ENCODE measurements at places on chromosomes 1 and 21.

GRCh38 chr1:41678111-41678878 lies 193.8 kb upstream of the EDN2 start:
- DNase-seq = no peak

- no peak for DNase-seq
These were observed 146.8 kb upstream of the TMPRSS15 start for GRCh38 chr21:18550361-18550760.

GRCh38 chr1:89898695-89899470 lies 78.1 kb downstream of the LRRC8D start:
- no peak for DNase-seq

- DNase-seq = no peak
These were observed 1077.3 kb downstream of the KCNT2 start for GRCh38 chr1:195530961-195531360.

GRCh38 chr1:192418552-192419285 lies 101.9 kb downstream of the RGS21 start:
- no peak for DNase-seq

DNA sequence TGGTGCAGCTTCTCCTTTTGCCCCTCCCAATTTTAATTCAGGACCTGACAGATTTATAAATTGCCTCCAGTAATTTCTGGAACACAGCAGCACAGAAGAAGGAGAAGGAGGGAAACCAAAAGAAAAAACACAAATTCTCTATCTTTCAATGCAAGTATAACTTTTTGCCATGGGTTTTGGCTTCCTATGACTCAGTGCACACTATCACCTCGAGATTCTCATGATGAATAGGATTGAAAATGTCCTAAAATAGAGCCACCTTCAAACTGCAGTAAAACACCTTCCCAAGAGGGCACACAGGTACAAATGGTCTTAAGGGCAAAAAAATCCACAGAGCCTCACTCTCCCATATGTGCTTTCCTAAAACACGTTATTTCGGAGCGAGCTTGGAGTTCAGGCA lies 113.6 kb downstream of the HLCS start:
- no peak for DNase-seq

- DNase-seq = no peak
These were observed 32.4 kb downstream of the MAPKAPK2 start for GRCh38 chr1:206716870-206717673.

GRCh38 chr1:191508239-191508638 lies 650.0 kb upstream of the RGS18 start:
- DNase-seq = no peak

- no peak for DNase-seq
These were observed 58.6 kb downstream of the DDR2 start for GRCh38 chr1:162690672-162691434.

- no peak for DNase-seq
These were observed 107.4 kb upstream of the EDN2 start for GRCh38 chr1:41591891-41592290.

DNA sequence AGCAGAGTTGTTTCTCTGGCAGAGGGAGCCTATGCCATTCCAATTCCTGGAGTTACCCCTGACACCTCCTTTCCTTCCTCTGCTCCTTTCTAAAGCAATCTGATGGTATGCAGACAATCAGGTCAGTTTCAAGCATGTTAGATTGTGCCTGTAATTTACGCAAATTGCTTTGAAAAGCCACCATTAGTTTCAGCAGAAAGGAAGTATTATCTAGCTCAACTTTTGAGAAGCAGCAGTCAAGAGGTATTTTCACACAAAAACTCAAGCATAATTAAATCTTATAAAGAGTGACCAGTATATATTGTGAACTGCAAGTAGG lies 2.2 kb downstream of the ERRFI1 start:
- DNase-seq = no peak

DNA sequence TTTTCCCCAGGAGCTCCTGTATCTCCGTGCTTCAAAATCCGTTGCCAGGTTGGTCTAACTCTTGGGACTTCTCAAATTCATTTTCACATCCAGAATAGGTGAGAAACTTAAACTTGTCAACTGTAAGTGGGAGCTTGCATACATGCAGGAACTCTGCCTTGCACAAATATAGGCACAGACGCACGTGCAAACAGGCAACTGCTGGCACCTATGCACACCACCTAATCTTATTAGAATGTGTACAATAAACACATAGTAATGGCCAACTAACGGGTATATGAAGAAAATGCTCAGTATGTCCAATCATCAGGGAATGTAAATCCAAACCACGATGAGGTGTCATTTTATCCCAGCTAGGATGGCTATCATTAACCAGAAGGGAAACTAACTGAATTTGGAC lies 22.6 kb upstream of the FCGR2A start:
- no peak for DNase-seq

DNA sequence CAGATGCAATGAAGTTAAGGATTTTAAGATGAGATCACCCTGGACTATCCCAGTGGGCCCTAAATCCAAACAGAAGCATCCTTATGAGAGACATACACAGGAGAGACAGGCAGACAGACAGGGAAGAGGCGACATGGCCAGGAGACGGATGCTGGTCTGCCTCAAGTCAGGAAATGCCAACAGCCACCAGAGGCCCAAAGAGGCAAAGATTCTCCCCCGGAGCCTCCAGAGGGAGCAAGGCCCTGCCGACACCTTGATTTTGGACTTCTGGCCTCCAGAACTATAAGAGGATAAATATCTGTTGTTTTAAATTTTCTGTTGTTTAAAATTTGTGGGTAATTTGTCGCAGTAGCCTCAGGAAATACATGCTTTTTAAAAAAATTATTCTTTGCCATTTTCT lies 116.4 kb downstream of the GLIS1 start:
- DNase-seq = no peak

- no peak for DNase-seq
These were observed 2.3 kb downstream of the FAAP20 start for GRCh38 chr1:2192031-2192995.

GRCh38 chr1:224696021-224696420 lies 79.9 kb downstream of the CNIH3 start:
- no peak for DNase-seq

DNA sequence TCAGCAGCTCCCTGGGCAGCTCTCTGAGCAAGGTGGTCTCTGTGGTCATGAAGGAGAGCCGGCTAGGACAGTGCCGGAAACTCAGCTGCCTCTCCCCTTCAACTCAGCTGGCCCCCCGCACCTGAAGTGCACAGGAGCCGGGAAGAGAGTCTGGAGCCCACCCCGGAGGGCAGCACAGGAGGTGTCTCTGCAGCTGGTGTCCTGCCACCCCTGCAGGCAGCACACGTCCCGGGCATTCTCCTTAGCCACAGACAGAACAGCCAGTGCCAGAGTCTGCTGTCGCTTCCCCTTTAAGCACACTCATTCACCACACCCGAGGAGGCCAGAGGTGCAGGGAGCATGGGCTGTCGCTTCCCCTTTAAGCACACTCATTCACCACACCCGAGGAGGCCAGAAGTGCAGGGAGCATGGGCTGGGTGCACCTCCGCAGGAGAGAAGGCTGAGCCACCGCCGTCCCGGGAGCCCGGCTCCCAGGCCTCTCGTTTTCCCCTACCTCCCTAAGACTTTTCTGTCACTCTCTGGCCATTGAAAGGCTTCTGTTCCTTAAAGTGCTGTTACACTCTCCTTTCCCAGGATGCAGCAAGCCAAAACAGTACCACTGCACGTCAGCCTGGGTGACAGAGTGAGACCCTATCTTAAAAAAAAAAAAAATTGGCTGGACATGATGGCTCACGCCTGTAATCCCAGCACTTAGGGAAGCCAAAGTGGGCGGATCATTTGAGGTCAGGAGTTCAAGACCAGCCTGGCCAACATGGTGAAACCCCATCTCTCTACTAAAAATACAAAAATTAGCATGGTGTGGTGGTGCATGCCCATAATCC lies 16.9 kb upstream of the SAMD11 start:
- DNase-seq = no peak

DNA sequence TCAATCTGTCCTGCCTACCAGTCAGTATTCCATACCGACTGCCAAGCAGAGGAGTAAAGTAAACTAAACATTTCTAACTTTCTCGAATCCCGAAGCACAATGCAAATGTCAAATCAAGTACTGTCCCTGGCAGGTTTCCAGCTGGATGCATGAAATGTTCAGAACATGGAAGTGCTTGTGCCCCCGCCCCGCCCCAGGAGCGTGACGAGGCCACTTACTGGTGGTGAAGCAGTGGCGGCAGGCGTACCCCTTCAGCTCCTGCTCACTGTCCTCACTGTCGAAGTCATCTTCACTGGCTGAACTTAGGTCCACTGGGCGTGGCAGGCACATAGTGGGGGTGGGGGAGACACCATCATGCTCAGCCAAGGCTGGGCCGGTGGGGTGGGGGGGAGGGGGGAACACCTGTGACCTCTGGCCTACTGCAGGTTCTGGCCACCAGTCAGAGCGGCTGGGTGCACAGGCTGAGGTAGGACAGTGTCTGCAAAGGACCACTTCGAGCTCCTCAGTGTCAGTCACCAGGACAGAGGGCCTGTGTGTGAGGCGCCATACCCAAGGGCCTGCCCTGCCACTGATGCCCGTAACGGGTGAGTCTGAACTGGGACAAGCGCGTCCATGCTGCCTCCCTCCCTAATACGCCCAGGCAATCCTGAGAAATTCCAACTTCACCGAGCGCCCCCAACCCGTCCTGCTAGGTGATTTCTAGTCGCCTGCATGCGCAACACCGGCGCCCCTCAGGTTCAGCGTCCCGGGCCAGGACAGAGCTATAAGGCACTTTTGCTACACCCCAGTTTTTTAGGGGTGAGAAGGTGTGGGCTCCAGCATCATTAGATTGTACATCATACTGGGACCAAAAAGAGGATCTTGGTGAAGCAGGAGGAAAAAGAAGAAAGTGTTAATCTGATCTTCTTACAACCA lies 46.9 kb downstream of the SLC45A1 start:
- DNase-seq = no peak

- DNase-seq = no peak
These were observed 81.2 kb downstream of the KCNN3 start for GRCh38 chr1:154788886-154789285.

Measured in activated CD8-positive, alpha-beta memory T cell treated with anti-CD3 and anti-CD28 coated beads for 1 hour (primary cell).